Activated CD4-positive, alpha-beta memory T cell treated with anti-CD3 and anti-CD28 coated beads for 36 hours (primary cell): ENCODE measurements at places on chromosomes 2 and 18.

GRCh38 chr2:128308284-128308731 lies 10.4 kb downstream of the HS6ST1 start:
- DNase-seq = no peak

- no peak for DNase-seq
Observed at GRCh38 chr2:207230261-207231105, 64.7 kb upstream of the KLF7 start.

DNA sequence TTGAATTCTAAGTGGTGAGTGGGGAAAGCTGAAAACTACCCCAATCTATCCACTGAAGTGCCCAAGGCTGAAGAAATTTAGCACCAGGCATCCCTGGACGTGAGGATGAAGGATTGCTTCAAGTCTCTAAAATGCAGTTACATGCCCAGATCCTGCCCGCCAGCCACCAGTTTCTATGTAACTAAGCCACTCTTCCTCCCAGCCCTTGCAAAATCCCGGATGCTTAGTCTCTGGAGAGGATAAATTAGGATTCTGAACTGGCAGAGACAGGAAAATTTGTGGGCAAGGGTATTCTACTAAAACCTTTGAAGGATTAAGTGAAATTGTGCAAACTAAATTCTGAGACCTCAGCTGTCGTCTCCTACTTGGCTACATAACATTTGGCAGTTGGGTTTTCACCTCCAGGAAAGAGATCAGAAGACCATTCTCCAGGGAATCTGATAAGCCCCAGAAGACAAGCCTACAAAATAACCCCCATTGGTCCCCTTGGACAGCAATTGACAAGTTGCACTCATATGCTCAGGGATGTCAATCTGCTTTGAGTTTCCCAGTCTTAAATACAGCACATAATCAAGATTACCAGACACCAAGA lies 93.9 kb upstream of the CD226 start:
- DNase-seq = no peak

- DNase-seq = no peak
Observed at GRCh38 chr2:231854616-231855125, 68.4 kb downstream of the COPS7B start.

DNA sequence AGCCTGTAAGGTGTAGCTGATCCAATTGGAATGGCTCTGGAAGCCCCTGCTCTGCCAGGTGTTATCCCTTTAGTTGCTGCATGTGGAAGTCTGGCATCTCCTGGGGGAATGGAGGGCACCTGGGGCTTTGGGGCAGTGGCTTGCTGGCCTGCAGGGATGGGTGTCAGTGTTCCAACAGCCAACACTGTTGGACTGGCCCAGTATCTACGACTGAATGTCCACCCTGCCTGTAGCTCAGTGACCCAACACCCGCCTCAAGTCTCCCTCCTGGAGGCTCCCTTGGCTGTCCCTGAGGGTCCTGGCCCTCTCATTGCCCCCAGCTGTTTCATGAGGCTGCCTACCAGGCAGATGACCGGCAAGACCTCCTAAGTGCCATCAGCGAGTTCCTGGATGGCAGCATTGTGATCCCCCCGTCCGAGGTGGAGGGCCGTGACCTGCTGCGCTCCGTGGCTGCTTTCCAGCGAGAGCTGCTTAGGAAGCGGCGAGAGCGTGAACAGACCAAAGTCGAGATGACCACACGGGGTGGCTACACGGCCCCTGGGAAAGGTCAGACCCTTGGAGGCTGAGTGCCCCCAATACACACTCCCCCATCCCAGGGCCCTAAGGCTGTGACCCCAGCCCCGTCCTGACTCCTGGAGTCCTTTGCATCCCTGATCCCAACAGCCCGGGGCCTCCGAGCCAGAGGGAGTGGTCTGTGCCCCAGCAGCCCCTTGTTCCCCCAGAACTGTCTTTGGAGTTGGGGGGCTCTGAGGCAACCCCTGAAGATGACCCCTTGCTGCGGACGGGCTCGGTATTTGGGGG lies 7.7 kb downstream of the SLC4A3 start:
- no peak for DNase-seq

DNA sequence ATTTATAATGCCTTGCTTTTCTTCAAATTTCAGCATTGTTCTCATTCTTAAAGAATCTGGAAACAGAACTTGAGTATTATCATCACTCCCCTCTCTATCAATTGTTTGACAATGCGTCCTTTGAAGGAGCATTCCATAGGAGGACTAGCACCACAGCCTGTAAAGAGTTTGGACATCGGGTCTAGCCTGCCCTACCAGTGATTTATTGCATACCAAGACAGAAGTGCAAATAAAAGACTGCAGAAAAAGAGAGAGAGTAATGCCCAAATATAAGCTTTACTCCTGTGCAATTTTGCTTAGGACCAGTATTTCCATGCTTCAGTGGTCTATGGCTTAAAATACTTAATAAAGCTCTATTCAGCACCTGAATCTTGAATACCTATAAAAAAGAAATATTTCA lies 55.4 kb upstream of the MAP2 start:
- no peak for DNase-seq

GRCh38 chr18:48304906-48305693 lies 104.1 kb downstream of the ZBTB7C start:
- no peak for DNase-seq

GRCh38 chr18:43680096-43680495 lies 402.8 kb upstream of the SYT4 start:
- no peak for DNase-seq
